ENCODE measurements at places on chromosomes 5 and 9.

- peak; percentile 75 for DNase-seq
Observed at GRCh38 chr5:151896031-151896691, 28.5 kb downstream of the GLRA1 start.

- no peak for DNase-seq
Observed at GRCh38 chr9:126723807-126724172, 81.0 kb upstream of the ZBTB43 start.

GRCh38 chr9:21685502-21685901 lies 116.9 kb upstream of the MTAP start:
- DNase-seq: no peak

DNA sequence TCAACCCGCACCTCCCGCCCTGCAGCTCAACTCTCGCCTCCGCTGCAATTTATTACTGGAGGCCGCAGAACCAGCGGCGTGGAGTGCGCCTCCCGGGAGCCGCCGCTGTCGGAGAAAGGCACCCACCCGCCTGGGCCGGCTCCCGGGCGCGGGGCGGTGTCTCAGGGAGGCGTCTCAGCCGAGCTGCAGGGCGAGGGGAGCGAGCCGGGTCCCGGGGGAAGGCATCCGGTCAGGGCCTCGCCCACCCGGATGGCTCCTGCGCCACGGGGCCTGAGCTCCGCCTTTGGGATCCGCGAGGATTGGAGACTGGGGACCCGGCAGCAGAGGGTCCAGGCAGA lies 32.9 kb downstream of the TSPAN17 start:
- no peak for DNase-seq

GRCh38 chr5:109697339-109697738 lies 7.6 kb downstream of the MAN2A1 start:
- DNase-seq: no peak

DNA sequence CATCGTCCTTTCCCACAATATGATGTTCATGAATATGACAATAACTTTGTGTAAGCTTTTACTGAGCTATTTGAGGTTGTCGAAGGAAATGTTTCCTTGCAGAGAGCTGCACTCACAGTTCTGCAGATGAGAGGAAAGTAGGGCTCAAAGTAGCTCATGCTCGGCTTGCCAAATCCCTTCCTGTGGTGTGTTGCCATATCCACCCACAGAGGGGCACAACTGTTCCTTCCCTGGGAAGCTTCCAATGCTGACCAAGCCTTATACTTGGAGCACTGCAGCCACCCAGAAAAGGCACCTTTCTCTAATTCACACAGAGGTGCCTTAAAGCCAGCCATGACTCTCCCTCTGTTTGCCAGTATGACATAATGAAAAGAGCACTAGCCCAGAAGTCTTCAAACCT lies 390.3 kb downstream of the CAAP1 start:
- DNase-seq: no peak

GRCh38 chr5:116645627-116646026 lies 71.0 kb upstream of the SEMA6A start:
- no peak for DNase-seq

GRCh38 chr5:10699281-10699874 lies 61.7 kb downstream of the DAP start:
- DNase-seq: no peak

DNA sequence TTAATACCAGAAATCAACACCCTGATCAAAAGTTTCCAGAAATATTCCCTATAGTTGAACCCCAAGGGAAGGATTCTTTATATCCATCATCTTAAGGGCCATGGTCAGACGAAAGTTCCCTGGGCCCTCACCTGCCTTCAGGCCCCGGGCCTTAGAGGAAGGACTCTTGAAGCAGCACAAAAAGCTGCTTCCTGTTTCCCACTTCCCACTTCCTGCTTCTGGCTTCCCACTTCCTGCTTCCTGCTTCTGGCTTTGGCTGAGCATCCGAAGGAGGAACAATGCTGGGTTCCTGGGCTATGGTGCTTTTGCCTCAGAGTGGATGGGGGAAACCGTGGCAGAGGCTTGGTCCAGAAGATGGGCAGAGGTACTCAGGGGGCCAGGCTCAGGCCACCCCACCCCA lies 25.8 kb upstream of the DAP start:
- DNase-seq: no peak

- no peak for DNase-seq
Observed at GRCh38 chr9:121838746-121839669, 187.6 kb downstream of the DAB2IP start.

DNA sequence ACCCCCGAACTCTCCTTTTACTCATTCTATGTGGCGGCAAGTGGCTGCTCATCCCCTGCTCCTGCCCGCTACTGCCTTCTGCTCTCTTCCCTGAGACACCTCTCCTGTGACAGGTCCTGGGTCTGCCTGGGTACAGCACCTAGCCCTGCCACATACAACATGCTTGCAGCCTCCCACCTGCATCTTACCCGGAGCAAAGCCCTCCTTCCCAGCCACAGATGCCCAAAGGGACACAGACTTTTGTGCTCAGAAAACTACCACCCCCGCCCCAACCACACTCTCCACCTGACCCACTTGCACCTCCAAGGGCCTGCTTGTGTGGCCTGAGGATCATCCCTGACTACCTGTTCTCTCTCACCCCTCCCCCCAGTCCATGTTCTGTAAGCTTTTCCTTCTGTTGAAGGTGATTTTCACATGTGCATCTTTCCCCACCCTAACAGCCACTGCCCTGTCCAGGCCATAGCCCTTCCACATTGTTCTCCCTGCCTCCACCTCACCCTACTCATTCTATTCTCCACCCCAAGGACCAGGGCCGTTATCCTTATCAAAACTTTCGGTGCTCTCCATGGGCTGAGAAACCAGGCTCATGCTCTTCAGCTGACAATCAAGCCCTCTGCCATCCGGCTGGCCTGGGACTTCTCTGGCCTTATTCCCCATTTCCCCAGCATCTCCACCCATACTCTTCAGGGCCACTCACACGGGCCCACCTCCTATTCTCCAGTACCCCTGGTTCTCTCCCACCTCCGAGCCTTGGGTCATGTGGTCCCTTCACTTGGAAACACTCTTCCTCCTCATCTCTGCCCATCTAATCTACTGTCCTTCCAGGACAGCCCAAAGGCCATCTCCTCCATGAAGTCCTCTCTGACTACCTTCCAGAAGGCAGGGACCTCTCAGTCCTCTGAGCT lies 46.4 kb upstream of the ALDH1B1 start:
- DNase-seq: no peak

GRCh38 chr5:18114151-18114757 lies 480.0 kb downstream of the TAF11L14 start:
- no peak for DNase-seq

DNA sequence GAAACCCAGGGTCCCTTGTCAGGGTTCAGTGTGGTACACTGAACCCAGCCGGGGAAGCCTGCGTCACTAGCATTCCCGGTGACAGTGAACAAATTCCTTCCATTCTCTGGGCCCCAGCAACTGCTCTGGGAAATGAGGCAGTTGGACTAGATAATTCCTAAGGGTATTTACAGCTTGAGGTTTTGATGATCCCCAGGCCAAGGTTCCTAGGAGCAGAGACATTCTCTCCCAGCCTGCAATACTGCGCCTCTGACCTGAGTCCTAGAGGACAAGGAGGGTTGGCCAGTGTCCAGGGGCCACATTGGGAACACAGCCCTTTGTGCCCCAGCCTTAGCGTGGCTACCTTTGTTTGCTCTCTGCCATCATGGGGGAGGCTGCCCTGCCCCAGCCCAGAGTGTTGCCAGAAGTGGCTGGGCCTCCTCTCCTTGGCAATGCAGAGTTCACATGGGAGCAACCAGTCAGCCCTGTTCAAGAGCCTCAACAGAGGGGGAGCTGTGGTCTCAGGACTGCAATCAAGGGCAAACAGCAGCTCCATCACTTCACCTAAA lies 178.2 kb downstream of the SEC61B start:
- no peak for DNase-seq

- DNase-seq: no peak
Observed at GRCh38 chr5:96300976-96301375, 132.1 kb downstream of the PCSK1 start.

GRCh38 chr5:154802050-154802449 lies 46.9 kb downstream of the LARP1 start:
- DNase-seq: no peak

GRCh38 chr5:134314443-134314842 lies 52.5 kb downstream of the CDKL3 start:
- DNase-seq: no peak

GRCh38 chr9:89529243-89530035 lies 31.5 kb upstream of the SEMA4D start:
- DNase-seq: no peak

DNA sequence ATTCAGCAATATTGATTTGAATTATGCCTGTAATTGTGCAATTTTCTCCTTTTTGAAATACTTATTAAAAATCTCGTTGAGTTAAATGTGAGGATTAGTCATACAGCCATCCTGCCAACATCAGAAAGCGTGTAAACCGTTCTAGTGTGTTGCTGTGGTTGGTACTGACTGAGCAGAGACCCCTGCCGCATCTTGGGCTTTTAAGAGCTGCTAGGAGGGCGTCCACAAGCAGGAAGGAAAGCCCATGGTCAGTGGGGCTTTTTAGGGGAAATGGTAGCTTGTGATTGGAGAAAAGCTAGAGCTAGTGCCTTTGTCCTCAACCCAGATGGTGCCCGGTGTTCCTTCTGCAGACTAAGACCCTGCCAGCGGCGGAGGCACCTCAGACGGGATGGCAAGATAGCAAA lies 1.3 kb downstream of the SDHA start:
- DNase-seq: no peak

- no peak for DNase-seq
Observed at GRCh38 chr5:67120032-67120431, 76.6 kb downstream of the CD180 start.

GRCh38 chr5:150227036-150227435 lies 37.2 kb downstream of the SLC6A7 start:
- DNase-seq: no peak

DNA sequence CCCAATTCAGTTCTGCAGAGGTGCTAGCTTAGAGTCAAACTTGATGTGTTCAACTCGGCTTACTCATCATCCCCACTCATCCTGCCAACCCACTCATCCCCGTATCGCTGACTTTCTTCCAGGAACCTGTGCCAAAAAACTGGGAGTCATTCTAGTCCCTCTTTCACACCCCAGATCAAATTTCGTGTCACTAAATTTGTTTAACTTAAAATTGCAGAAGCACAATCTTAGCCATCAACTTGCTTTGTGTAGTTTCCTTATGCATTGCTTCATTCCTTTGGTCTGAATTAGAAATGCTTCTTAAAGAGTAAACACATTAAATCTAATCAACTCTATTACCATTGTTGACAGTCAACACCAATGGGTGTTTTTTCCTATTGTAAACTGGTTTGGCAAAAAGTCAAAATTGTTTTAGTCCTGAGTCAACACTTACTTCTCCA lies 162.4 kb downstream of the TTC39B start:
- DNase-seq: no peak

DNA sequence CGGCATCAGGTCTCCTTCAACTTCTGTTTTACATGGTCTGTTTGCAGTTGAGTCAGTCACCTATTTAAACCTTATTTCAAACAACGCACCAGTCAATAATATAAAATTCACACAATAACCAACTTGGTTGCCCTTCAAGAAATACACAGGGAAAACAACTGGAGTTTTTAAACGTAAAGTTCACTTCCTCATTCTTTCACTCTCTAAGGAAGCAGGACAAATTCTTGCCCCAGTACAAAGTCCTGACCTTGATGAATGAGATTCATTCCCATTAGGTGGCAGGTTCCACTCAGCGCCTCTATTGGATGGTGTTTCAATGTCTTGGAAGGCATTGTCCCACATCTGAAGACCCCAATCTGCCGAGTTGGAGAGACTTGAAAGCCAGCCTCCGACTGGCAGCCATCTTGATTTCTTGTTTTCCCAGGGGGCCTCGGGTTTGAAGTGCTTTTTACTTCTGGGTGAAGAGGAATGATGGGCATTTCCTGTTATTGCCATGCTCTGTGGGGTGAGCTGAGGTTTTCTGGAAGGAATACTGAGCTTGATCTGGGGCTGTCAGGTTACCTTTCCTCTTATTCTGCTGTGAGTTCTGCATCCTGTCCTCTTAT lies 105.0 kb downstream of the ACER2 start:
- no peak for DNase-seq

DNA sequence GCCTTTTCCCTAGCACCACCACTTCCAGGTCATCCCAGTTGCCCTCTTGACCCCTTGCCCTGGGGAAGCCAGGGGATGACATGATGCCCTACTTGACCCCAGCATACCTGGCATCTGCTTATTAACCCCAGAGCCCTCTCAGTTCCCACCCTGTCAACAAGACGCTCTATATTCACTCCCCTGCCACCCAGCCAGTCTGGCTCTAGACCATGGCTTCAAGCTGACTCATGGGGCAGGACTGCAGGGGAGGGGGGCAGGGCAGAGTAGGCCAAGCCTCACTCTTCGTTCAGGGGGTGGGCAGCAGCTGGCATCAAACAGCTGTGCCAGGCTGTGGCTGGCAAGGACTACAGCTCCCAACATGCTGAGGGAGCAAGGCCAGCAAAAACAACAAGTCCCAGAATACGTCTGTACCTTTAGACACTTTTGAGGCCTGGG lies 5.3 kb downstream of the ATOSB start:
- no peak for DNase-seq

- DNase-seq: no peak
Observed at GRCh38 chr9:4540425-4540824, 50.2 kb downstream of the SLC1A1 start.

- DNase-seq: no peak
Observed at GRCh38 chr9:71630377-71630995, 137.8 kb downstream of the CEMIP2 start.

DNA sequence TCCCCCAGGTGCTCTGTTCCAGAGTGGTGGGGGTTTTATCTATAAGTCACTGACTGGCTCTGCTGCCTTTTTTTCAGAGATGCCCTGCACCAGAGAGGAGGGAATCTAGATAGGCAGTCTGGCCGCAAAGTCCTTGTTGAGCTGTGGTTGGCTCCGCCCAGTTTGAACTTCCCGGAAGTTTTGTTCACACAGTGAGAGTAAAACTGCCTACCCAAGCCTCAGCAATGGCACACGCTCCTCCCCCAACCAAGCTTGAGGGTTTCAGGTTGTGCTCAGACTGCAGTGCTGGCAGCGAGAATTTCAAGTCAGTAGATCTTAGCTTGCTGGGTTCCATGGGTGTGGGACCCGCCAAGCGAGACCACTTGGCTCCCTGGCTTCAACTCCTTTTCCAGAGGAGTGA lies 1428.6 kb downstream of the MAT2B start:
- no peak for DNase-seq

GRCh38 chr5:169153405-169153804 lies 147.5 kb downstream of the SLIT3 start:
- no peak for DNase-seq

GRCh38 chr5:121218086-121218485 lies 633.6 kb upstream of the FTMT start:
- DNase-seq: no peak

GRCh38 chr9:113906411-113907110 lies 30.5 kb downstream of the ZNF618 start:
- no peak for DNase-seq

DNA sequence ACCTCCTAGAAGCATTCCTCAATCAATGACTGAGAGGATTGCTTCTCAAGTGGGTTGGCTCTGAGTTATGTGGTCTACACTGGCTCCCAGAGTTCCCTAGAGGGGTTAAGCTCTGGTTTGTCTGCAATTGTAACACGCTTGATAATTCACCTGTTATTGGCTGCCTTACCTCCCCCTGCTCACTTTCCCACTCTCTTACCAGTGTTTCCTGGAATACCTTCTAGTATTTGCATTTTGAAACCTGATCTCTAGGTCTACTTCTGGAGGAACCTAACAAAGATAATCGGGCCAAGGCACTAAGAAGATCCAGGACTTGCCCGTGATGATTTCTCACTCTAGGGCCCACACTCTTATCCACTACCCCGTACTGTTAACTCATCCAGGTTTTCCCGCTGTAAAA lies 110.1 kb upstream of the MAP3K1 start:
- no peak for DNase-seq
